T-helper 2 cell (primary cell): ENCODE measurements at places on chromosomes 4 and X.

GRCh38 chrX:30248854-30249253, 1.9 kb downstream of the MAGEB1 start:
- no peak for DNase-seq

DNA sequence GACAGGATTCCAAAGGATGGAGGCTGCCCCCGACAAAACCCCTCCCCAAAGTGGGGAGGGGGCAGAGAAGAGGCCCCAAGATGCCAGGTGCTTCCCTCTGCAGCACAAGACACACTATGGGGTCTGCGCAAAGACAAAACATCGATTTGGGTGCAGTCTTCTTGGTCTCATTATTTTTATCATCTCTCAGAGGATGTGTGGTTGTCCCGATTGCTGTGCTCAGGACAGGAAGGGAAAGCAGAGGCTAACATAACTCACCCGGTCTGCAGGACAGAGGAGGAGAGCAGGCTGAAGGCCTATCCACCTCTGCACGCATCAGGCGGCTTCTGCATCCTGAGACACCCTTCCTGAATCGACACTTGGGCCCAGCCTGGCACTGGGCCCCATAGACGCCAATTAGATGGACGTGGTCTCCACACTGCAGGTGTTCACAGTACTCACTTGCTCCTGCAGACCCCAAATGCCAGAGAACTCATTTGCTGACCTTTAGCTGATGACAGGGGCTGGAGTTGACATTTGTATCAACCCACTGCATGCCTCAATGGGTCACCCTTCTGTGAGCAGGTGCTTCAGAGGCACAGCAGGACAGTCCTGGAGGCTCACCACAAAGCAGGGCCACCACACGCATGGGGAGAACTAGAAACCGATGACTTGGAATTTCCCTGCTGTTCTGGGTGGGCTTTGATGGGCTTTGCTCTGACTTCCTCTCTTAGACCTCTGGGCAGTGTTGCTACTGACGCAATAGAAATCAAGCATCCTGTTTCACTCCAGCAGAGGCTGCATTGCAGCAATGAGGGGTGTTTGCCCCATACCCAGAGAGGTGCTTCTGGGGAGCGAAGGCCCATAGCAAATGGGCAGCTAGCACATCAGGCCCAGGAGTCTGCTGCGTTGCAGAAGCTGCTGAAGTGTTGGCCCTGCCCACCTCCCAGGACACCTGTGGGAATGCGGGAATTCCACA, 96.3 kb upstream of the ENPP6 start:
- no peak for DNase-seq

DNA sequence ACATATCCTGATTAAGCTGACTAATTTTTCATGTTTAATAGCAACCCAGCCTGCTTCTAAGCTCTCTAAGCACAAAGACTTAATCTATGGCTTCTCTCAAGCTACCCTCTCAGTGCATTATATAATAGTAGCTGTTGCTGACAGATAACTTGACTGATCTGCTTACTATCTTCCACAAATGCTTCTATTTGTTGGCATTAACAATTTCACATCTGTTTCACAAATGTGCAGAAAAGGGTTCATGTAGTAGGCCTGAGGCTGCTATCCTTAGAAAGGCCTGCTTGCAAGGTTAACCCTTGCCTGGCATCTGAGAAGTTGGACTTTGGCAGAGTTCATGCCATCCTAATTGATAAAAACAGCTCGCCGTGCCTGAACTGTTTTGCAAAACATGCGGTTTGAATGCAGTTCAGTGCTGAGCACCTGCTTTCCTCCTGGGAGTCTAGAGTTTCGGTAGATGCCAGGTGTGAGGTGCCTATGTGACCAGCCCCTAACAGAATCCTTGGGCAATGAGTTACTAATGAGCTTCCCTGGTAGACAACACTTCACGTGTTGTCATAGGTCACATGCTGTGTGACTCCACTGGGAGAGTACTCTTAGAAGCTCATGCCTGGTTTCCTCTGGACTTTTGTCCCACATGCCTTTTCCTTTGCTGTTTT, 68.4 kb downstream of the NSG1 start:
- no peak for DNase-seq

DNA sequence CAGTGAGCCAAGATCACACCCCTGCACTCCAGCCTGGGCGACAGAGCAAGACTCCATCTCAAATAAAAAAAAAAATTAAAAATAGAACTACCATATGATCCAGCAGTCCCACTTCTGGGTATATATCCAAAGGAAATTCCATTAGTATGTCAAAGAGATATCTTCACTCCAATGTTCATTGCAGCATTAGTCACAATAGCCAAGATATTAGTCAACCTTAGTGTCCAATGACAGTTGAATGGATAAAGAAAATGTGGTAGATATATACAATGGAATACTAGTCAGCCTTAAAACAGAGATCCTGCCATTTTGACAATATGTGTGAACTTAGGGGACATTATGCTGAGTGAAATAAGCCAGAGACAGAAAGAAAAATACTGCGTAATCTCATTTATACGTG, 49.4 kb downstream of the C4orf46 start:
- DNase-seq: no peak

- no peak for DNase-seq
Observed at GRCh38 chr4:168884251-168885124, 125.6 kb downstream of the CBR4 start.

DNA sequence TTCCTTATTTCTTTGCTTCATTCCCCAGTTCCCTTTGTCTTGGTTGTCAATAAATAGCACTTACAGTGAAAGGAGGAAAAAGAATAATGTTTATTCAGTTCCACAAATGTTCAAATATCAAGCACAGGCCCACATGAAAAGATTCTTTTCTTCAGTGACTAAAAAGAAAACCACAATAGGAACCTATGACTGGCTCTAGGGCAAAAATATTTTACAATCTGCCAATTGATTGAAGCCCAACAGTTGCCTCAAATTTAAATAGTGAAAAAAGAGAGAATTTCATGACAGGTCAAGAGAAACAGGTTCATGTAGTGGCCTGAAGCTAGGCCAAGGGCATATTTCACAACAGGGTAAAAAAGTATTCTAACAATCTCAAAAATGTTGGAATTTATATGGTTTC, 553.8 kb downstream of the CENPC start:
- no peak for DNase-seq

- DNase-seq: no peak
Observed at GRCh38 chr4:156656896-156657295, 314.7 kb downstream of the PDGFC start.

DNA sequence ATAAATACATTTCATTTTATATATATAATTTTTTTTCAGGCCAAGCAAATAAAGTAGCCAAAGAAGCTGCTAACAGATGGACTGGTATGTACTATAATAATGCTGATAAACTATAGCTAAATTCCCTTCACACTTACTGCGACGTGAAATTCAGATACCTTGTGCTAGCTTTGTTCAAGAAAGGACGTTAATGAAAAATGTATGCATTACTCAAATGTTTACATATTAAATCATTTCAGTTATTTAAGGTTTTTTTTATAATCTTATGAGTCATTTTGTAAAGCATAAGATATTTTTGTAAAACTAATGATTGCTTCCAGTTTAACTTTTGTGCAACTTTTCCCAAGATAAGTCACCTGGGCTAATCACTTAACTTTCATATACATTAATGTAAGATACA, 57.2 kb upstream of the TMEM131L start:
- no peak for DNase-seq

GRCh38 chr4:82491251-82491960, 61.0 kb downstream of the ENOPH1 start:
- DNase-seq: no peak

- no peak for DNase-seq
Observed at GRCh38 chr4:105963461-105964400, 68.5 kb downstream of the NPNT start.

GRCh38 chr4:144666539-144667175, 20.7 kb downstream of the HHIP start:
- no peak for DNase-seq

DNA sequence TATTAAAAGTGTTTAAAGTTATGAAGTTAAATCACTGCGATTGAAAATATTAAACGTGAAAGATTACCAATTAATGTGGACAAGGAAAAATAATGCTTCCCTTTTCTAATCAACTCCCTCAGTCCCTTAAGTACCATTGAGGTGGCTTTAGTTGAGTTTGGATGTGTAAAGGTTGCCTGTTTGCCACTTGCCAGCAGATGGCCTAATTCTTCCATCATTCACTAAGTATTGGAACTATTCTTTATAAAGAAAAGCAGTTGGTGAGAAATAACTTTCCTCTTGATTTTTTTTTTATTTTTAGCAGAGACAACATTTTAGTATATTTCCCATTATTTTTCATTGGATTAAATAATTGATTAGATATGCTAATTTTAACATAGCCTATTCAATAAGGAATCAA, 295.9 kb upstream of the TACR3 start:
- no peak for DNase-seq

DNA sequence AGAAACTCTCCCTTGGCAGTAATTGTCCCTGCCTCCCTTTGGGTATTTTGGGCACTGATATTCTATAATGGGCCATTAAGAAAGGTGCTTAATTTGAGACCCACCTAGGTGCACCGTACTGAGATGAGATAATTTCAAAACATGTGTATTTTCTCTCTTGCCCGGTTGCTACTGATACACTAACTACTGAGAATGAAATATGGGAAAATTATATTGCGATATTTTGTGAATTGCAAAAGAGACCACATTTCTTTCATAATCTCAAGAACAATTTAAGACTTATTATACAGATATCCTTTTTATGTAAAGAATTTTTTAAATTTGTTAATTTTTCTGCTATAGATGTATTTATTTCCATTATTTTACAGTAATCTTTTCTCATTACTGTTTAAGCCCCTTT, 284.9 kb downstream of the ADGRL3 start:
- DNase-seq: no peak

DNA sequence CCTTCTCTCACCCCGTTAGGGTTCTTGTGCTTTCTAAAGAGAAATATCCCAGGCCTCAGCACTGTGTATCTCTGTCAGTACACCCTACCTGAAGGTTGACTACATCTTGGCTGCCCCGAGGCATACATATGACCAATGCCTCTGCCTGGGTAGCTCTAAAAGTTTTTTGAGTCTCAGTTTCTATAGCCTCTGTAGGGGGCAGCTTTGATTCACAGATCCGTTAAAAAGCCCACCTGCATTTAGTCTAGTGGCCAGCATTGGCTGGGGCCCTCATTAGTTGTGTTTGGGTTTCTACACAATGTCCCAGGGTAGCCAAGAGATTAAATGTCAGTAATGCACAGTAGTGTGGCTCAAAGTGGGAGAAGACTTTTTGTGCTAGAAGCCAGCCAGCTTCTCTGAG, 151.1 kb downstream of the CFAP299 start:
- DNase-seq: no peak

GRCh38 chrX:43850629-43851028, 31.6 kb downstream of the MAOB start:
- no peak for DNase-seq

DNA sequence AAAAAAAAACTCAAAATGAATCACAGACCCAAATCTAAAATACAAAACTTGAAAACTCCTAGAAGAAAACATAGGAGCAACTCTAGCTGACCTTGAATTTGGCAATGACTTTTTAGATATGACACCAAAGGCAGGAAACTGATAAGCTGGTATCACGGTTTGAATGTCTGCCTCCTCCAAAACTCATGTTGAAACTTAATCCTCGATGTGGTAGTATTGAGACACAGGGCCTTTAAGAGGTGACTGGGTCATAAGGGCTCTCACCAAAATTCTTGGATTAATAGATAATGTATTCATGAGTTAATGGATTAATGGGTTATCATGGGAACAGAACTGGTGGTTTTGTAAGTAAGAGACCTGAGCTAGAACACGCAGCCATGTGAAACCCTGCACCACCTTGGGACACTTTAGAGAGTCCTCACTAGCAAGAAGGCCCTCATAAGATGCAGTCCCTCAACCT, 40.5 kb downstream of the FRYL start:
- no peak for DNase-seq

- no peak for DNase-seq
Observed at GRCh38 chr4:124061413-124061812, 651.1 kb downstream of the ANKRD50 start.

GRCh38 chr4:52957835-52958631, 95.9 kb downstream of the RASL11B start:
- no peak for DNase-seq

GRCh38 chr4:3813151-3814052, 47.2 kb downstream of the ADRA2C start:
- no peak for DNase-seq

GRCh38 chr4:20298455-20298854, 46.8 kb downstream of the SLIT2 start:
- DNase-seq: no peak

- no peak for DNase-seq
Observed at GRCh38 chr4:171484681-171485080, 328.5 kb upstream of the GALNTL6 start.

DNA sequence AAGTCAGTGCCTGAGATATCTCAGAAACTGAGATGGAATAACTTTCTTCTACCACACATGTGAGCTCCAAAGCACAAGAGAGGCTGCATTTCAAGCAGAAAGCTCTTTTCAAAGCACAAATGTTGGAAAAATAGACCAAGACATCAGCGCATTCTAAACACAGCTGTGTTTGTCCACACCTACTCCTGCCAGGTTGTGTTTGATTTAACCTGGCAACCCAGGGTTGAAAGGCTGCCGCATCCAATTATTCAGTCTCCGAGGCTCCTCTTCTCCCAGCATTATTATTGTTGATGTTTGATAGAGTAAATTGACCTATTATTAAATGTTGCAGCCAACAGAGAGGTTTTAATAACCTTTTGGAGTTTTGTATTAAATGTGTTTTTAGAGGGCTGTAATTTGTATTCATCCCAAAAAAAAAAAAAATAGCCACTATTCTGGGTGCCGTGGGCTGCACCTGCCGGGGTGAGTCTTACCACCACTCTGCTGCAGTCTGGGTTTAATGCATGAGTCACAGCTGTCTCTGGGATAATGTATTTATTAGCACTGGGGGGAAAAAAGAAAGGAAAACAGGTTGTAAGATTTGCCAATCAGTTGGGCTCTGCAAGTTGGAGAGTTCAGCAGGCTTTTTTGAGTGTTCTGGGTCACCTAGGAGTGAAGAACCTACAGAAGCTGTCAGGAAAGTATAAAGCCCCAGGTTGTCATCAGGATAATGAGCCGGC, 105.2 kb upstream of the NOCT start:
- no peak for DNase-seq

- DNase-seq: no peak
Observed at GRCh38 chr4:138298866-138299265, 56.7 kb upstream of the SLC7A11 start.

- DNase-seq: no peak
Observed at GRCh38 chrX:20421275-20421674, 154.6 kb upstream of the RPS6KA3 start.

- no peak for DNase-seq
Observed at GRCh38 chr4:28007693-28008092, 1147.1 kb downstream of the STIM2 start.

GRCh38 chrX:84830836-84831235, 172.8 kb upstream of the APOOL start:
- no peak for DNase-seq

- DNase-seq: no peak
Observed at GRCh38 chr4:185099024-185099682, 43.9 kb upstream of the SLC25A4 start.

GRCh38 chr4:4853371-4853823, 6.1 kb upstream of the MSX1 start:
- no peak for DNase-seq
